CD4-positive, alpha-beta T cell treated with Interleukin-15 for 4 hours (primary cell): ENCODE measurements at places on chromosomes 11 and 22.

DNA sequence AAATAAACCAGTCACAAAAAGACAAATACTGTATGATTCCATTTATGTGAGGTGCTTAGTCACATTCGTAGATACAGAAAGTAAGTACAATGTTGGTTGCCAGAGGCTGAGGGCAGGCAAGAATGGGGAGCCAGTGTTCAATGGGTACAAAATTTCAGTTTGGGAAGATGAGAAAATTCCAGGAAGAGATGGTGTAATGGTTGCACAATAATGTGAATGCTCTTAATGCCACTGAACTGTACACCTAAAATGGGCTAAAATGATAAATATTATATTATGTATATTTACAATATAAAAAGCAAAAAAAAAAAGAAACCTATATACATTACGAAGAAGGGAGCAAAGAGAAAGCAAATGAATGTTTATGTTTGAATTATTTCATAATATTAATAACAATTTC lies 329.0 kb downstream of the C11orf87 start:
- DNase-seq: no peak

DNA sequence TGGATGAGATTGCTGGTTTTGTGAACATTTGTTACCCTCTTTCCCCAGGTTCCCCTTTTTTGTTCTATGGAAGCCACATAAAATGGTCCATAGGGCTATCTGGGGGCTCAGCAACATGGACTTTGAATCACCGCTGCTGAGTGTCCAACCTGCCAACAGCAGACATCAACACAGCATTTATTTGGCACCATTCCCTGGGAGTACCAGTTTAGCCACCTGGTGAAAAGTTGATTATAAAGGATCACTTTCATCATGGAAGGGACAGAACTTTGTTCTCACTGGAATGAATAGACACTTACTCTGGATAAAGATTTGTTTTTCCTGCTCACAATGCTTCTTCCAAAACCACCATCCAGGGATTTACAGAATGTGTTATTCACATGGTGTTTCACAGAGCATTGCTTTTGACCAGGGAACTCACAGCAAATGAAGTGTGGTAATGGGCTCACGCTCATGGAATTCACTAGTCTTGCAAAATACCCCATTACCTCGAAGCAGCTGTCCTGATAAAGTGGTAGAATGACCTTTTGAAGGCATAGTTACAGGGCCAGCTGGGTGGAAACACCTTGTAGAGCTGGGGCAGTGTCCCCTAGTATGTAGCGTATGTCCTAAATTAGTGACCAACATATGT lies 43.9 kb downstream of the ADM start:
- DNase-seq: no peak

DNA sequence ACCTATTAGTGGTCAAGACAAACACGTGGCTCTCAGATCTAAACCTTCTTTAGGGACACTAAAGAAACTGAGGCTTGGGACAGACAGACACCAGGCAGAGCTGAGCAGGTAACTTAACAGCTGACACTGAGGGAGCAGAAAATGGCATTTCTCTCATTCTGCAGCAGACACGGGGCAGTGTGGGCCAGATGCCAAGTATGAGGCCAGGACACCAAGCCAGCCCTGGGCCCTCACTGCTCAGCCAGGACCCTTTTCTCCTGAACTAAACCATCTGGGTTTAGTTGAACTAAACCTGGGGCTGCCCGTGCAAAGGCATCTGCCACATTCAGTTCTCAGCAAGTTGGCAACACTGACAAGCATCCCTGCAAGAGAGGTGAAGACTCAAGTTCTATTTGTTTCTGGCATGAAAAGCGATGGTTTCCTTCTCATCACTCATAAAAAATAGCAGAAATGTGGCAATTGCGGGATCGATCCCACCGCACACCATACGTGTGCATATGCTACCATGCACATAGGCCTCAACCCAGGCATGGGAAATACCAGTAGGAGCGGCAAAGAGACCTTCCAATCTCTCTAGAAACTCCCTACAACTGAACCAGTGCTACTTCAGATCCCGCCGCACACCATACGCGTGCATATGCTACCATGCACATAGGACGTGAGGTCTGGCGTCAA lies 100.1 kb upstream of the BID start:
- no peak for DNase-seq

GRCh38 chr11:95344932-95345642 lies 114.1 kb upstream of the SESN3 start:
- DNase-seq: no peak

- DNase-seq: no peak
Observed at GRCh38 chr11:66247295-66247694, 21.1 kb upstream of the RAB1B start.
